ENCODE measurements at places on chromosomes 5 and 9.

DNA sequence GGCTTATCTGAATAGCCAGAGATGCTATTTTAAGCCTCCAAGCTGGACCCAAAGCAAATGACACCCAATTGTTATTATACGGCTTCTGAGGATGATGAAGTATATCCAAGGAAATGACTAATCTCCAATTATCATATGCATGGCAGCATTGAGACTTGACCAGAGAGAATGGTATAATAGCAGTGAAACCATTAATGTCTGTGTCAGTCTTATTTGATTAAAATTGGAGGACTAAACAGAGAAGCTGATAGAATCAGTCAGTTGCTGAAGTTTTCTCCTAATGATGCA lies 200.5 kb downstream of the EFNA5 start:
- no peaks in the 10 kb centered on the region for H3K36me3 ChIP-seq
- peaks cover 3% of the 10 kb centered on the region for H3K4me1 ChIP-seq
- H3K27ac ChIP-seq: no peak overlapping the region
- DNase-seq: no peak

- H3K4me1 ChIP-seq: no peaks in the 10 kb centered on the region
- H3K27ac ChIP-seq: no peak overlapping the region
- no peak for DNase-seq
- H3K27me3 ChIP-seq: no peaks in the 10 kb centered on the region
These were observed 82.4 kb downstream of the SH3RF2 start for GRCh38 chr5:146018514-146019375.

GRCh38 chr5:16970826-16971225 lies 34.7 kb upstream of the MYO10 start:
- no peak for DNase-seq
- H3K4me1 ChIP-seq: no peaks in the 10 kb centered on the region
- no peaks in the 10 kb centered on the region for H3K27me3 ChIP-seq
- no peaks in the 10 kb centered on the region for H3K36me3 ChIP-seq

DNA sequence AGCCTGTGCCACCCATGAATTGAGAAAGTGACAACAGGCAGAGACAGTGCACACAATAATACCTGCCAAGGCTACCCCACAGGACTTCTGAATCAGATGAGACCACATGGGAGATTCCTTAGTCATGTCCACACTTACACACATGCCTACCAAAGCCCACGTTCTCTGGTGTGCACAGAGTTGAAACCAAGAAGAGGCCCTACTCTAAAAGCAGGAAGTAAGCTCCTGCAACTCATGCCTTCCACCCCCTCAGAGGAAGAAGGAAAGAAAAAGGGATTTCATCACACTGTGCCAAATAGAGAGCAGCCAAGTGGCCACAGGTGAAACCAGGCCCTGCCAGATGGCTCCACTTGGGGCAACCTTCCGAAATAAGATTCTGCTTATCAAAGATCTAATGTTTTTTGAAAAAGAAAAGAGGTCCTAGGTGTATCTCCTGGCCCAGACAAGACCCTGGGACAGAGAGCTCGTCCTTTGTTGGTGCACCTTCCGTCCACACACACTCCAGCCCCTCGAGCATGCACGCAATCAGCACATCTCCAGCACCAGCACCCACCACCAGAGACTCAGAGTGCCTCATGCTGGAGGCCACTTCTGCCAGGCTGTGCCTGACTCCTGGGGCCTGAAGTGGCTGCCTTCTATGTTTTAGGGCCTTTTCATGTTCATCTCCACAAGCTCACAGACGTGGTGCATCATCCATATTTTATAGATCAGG lies 114.6 kb upstream of the SPOCK1 start:
- no peaks in the 10 kb centered on the region for H3K4me1 ChIP-seq
- DNase-seq: no peak
- H3K36me3 ChIP-seq: no peaks in the 10 kb centered on the region
- no peak overlapping the region for H3K27ac ChIP-seq
- H3K4me3 ChIP-seq: no peak overlapping the region

DNA sequence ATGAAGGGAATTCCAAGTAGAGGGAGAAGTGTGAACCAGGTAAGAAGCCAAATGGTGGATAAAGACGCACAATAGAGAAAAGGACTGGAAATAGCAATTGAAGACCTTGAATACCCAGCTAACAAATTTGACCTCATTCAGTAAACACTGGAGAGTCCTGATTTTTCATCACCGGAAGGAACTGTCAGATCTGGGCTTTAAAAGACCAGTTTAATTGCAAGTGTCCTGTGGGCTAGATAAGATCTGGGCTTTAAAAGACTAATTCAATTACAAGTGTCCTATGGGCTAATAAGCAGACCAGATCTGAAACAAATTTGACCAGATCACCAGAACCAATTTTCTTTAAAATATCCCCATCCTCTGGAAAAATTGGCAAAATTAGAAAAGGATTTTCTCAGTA lies 380.0 kb downstream of the ACTL7B start:
- no peaks in the 10 kb centered on the region for H3K4me1 ChIP-seq
- H3K27me3 ChIP-seq: no peaks in the 10 kb centered on the region
- DNase-seq: no peak
- no peak overlapping the region for H3K4me3 ChIP-seq
- no peak overlapping the region for H3K27ac ChIP-seq
- no peaks in the 10 kb centered on the region for H3K36me3 ChIP-seq

GRCh38 chr9:126524353-126525077 lies 89.2 kb upstream of the LMX1B start:
- DNase-seq: no peak
- H3K36me3 ChIP-seq: no peaks in the 10 kb centered on the region
- H3K4me1 ChIP-seq: no peaks in the 10 kb centered on the region
- H3K4me3 ChIP-seq: no peak overlapping the region

DNA sequence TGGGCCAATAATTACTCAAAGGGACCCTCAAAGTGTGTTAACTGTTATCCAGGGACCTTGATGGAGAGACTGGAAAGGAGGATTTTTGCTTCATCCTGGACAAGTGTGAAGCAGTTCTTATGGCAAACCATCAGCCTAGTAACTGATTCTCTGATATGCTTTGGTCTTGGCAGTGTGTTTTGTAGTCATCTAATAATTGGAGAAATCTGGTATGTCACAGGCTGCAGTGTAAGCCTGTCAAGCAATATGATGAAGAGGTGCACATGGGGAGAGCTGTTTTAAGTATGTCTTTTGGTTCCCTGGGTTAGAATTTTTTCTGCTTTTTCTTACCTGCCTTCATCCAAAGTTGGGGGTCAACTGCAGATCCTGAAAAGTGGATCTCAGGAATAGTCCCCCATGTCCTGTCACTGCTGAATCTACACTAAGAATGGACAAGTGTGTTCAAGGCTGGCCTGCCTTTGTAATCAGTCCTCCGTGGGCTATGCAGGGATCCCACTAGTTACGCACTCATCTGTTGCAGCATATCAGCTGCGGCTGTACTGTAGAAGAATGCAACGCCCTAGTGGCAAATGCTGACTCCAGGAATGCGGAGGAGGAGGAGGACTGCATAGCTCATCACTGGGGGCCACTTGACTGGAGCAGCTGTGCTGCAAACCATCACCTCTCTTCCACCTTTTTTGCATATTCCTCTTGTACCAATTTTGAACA lies 1.9 kb downstream of the SPTAN1 start:
- peak; percentile 57 for DNase-seq
- no peak overlapping the region for H3K4me3 ChIP-seq
- H3K36me3 ChIP-seq: no peaks in the 10 kb centered on the region
- H3K27me3 ChIP-seq: no peaks in the 10 kb centered on the region
- peak overlapping the region; percentile 11 for H3K27ac ChIP-seq

- no peaks in the 10 kb centered on the region for H3K4me1 ChIP-seq
- no peak overlapping the region for H3K27ac ChIP-seq
- H3K27me3 ChIP-seq: no peaks in the 10 kb centered on the region
- DNase-seq: no peak
- no peaks in the 10 kb centered on the region for H3K36me3 ChIP-seq
These were observed 169.7 kb upstream of the SMARCA2 start for GRCh38 chr9:1845425-1845824.

DNA sequence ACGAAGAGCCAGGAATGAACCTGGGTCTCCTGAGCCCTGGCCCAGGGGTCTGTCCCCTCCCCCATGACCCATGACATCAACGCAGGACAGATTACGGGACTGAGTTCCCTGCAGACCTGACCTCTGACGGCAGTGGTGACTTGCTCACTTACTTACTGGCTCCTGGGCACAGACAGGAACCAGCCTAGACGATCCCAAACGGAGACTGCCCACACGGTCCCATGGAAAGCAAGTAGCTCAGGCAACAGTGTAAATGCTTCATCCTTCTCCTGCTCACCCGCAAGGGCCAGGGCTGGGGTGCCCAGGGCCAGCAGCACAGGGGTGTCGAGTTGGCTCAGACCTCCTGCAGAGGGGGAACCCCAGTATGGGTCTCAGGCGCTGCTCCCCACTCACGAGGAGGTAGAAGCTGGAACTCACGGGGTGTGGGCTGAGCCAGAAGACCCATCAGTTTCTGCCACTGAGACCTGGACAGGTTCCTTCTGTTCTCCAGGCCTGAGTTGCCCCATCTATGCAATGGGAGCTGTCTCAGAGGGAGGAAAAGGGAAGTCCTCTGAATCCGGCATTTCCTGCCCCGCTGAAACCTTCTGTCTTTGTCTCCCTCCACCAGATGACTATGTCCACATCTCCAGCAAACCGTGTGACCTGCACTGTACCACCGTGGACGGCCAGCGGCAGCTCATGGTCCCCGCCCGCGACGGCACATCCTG lies 5.6 kb downstream of the ADAMTSL2 start:
- H3K4me3 ChIP-seq: no peak overlapping the region
- no peaks in the 10 kb centered on the region for H3K4me1 ChIP-seq
- no peak overlapping the region for H3K27ac ChIP-seq
- H3K36me3 ChIP-seq: no peaks in the 10 kb centered on the region

GRCh38 chr9:91899219-91899563 lies 50.8 kb downstream of the ROR2 start:
- no peaks in the 10 kb centered on the region for H3K36me3 ChIP-seq
- no peaks in the 10 kb centered on the region for H3K4me1 ChIP-seq
- H3K4me3 ChIP-seq: no peak overlapping the region
- no peak overlapping the region for H3K27ac ChIP-seq
- no peaks in the 10 kb centered on the region for H3K27me3 ChIP-seq

All from Peyer's patch (tissue), 4 donors.